ENCODE measurements at places on chromosomes 7 and 10.

DNA sequence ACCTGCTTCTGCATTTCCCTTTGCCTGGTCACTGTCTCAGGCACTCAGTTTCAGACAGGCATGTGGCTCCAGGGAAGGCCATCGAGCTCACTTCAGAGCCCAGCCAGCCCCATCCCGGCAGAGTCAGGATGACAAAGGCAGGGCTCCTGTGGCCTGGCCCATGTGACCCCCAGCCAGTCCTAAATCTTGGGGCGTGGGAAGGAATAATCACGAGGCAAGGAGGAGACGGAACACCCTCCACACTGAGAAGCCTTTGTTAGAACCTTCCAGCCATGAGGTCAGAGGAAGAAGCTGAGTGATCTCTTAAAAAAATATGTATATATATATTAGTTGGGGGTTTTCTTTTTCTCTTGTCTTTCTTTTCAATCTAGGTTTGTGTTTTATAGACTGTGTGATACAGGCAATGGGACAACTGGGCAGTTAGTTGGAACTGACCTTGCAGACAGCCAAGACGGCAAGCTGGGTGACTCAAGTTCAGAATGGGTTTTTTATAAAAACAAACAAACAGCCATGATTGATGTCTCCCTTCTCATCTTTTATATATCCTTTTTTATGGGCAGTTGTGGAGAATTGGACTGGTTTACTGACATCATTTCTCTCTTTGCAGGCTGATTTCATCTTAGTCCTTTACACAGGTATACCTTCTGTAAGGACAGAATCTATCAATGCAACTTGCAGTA is 60.8 kb downstream of the CHN2 start:
- DNase-seq: no peak

GRCh38 chr7:23615331-23615730 is 18.1 kb downstream of the CCDC126 start:
- DNase-seq: no peak

GRCh38 chr10:17144757-17145156 is 15.1 kb upstream of the CUBN start:
- peak; percentile 33 for DNase-seq

GRCh38 chr10:79166312-79166721 is 97.6 kb downstream of the ZMIZ1 start:
- no peak for DNase-seq

DNA sequence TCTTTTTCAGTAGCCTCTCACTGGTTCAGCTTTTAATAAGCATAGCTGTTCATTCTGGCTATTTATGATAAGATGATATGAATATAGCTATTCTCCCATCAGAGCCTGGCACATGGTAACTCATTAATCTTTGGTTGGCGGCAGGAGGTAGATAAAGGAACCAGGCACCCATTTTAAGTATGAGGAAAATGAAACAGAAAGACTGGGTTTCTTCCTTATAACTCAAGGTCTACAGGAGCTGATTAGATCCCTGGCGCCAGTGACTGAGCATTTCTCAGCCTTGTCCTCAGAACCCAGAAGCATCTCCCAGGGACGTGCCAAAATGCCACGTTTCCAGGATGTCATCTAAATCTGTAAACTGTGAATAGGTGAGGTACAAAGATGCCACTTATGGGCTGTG is 141.9 kb downstream of the TCF7L2 start:
- DNase-seq: no peak

DNA sequence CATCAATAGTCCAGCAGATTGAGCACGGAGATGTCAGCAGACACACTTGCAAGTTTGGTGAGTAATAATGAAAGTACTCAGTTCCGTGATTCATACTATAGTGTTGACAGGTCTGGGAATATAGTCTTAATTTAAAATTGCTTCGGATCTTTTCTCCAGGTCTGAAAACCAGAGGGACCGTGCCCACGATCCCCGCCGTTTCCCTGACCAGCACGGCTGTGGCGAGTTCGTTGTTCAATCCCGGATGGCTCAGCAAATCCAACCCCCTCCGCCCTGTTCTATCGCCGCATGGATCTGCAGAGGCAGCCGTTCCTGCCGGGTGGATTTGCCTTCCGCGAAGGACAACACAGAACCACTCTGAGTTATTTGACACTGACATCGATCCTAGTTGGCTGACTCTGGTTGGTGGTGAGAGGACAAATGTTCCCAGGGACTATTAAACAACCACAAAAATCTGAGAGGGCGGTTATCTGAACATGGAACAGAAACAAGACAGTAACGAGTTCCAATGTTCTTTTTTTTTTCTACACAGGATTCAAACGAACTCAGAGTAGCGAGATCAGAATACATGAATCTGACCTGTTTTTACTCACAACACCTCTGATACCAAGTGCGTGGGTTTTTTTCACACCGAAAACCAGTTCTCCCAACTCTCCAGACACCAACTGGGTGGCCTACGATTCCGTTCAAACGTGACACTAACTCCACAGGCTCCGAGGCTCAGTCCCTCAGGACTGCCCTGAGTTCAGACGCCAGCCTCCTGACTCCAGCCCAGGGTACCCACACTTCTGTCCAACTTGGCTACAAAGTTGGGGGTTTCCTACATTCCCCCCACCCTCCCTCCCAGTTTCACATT is 52.7 kb downstream of the RBM17 start:
- no peak for DNase-seq

- DNase-seq: no peak
These were observed 408.9 kb upstream of the SEMA3D start for GRCh38 chr7:85595750-85596178.

DNA sequence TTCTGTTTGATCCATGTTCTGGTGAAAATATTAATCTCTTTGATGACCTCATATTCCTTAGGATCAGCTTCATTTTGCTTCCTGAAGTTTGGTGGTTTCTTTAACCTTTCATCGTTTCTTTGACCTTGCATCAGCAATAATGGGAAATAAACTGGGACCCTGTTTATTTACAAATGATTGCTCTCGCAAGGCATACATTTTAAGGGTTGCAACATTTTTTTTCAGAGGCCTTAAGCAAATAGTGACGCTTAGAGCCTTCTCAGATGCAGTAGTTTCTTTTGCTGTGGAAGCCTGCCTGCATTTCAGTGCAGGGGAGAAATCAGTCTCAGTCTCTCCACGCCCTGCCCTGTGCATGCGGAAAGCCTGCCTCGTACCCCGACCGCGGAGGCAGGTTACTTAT is 139.1 kb upstream of the NPS start:
- no peak for DNase-seq

- DNase-seq: no peak
These were observed 146.0 kb downstream of the FANK1 start for GRCh38 chr10:126042354-126042753.

DNA sequence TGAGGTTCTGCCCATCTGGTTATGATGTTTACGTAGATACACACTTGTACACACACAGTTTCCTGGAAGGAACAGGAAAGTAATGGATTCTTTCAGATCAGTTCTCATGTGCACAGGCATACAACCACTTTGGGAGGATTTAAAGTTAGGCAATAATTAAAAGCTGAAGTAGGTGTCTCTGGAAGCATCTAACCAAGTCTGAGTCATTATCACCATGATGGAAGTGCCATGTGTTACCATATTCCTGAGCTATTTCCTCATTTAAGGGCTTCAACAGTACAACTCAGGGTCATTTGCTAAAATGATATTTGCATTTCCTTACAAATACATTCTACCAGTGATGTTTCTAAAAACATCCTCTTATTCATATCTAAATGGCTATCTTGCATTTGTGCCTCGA is 41.4 kb upstream of the BET1 start:
- DNase-seq: no peak

DNA sequence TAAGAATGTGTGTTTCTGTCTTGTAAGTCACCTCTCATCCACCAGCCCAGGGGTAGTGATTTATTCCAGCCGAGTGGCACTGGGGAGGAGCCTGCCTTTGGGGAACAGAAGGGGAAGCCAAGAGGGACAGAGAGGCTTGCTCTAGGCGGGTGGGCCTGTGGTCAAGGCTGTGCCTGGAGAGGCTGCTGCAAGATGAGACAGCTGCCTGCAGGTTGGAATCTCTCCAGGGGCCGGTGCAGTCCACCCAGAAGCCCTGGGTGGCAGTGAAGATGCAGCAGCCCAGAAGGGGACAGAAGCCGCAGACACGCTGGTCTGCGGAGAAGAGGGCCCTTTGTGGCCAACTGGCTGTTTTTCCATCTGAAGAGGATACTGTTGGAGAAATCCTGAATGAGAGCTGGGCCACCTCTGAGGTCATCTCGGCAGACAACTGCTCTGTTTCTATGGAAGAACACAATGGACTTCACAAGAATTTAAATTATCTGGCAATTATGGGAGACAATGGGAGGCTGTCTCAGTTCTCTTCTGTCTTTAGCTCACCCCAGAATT is 175.7 kb downstream of the GFRA1 start:
- DNase-seq: no peak

- DNase-seq: no peak
These were observed 25.1 kb upstream of the GHITM start for GRCh38 chr10:84114088-84114667.

GRCh38 chr7:94507462-94507861 is 2.1 kb upstream of the CASD1 start:
- DNase-seq: no peak

DNA sequence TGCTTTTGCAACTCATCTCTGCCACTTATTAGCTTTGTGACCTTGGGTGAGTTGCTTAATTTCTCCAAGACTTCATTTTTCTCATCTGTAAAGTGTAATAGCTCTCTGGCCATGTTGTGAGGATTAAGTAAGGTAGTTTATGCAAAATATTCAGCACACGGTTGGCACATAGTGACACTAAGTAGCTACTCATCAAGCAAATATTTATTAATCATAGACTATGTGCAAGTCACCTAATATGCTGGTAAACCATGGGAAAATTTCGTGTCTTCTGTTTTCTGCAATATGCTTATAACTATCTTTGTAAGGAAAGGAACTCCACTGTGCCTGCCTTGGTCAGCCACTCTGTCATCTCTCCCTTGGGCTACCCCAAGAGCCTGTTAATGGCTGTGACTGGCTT is 50.3 kb upstream of the EGR2 start:
- no peak for DNase-seq

GRCh38 chr7:149776289-149776688 is 2.9 kb upstream of the ZNF467 start:
- no peak for DNase-seq

GRCh38 chr10:873020-873419 is 58.5 kb downstream of the LARP4B start:
- no peak for DNase-seq

DNA sequence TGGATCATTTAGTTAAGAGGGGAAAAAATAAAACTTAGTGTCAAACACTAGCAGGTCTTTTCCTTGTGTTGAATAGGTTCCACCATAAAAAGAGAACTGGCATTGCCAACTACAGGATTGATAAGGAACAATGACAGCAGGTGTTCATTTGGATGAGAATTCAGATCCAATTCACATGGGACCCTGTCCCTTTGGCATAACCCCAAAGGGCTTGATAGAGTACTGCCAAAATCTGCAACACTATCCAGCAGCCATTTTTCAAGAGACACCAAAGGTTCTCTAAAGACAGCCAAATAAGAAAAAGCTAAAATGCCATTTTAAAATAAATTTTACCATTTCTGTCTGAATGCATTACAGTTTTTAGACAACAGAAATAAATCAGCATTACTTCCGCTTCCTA is 422.3 kb downstream of the DGKB start:
- DNase-seq: no peak

DNA sequence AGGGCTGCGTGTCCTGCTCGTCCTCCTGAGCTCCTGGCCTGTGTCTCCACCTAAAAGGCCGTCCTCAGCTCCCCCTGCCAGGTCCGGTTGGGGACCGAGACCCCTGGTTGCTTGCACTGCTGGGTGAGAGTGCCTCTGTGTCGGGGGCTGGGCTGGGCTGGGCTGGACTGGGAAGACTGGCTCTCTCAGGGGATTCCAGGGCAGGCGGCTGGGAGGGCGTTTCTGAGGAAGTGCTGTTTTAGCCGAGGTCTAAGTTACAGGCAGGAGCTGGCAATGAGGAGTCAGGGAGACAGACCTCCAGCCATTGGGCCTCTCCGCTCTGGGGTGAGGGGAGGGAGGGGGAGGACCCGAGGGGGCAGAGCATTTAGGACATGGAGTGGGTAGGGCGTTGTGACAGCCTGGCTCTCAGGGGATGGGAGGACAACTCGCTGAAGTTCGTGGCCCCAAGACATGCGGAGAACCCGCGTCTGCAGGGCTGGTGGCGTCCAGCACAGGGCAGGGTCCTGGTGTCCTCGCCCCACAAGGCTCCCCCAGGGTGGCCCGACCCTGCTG is 20.9 kb downstream of the FOXK1 start:
- DNase-seq: no peak

GRCh38 chr7:132655131-132655727 is 79.0 kb upstream of the PLXNA4 start:
- peak; percentile 20 for DNase-seq

DNA sequence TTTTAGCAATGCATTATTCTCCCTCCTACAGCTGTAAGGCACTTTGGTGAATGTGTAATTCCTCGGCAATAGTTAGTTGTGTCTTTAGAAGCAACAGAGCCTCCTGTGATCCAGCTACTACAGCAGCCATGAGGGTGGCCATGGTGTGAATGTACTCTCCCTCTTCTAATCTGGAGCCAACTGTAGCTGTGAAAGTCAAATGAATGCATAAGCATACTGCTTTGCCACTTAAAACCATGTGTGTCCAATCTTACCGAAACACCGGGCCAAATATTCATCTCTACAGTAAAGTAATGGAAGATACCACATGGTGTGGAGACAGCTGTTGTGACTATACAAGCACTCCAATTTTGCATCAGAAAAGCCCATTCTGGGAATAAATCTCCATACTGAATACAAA is 195.0 kb downstream of the DNAJC1 start:
- DNase-seq: no peak

- no peak for DNase-seq
These were observed 20.7 kb downstream of the SLC16A9 start for GRCh38 chr10:59688921-59689351.

DNA sequence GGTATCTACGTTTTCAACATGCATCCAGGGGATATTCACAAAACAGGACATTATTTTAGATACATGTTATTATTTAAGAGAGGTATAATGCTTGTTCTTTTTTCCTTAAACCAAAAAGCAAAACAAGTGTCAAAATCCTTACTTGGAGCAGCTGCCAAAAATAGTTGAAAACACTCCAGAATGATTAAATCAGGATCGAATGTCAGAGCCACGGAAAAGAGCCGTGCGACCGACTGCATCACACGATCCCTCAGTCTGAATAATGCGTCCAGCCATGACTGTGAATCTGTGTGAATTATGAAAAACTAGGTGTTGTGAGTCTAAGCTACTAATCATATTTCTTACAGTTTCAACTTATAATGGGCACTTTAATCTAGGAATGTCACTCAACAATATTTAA is 126.0 kb downstream of the PARD3 start:
- DNase-seq: no peak

DNA sequence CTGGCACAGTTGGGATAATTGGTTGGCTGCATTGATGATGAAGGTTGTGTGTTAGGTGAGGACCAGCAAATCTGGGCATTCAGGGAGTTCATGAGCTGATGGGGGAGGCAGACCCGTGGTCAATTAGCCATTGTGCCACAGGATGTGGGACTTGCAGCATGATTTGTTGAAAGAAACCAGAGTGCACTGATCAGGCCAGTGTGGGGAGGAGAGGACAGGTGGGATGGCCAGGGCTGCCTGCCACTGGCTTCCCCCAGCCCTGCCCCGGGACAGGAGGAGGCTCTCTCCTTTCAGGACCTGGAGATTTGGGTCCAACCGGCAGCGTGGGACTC is 4.3 kb downstream of the CLIP2 start:
- DNase-seq: no peak

- DNase-seq: no peak
These were observed 20.8 kb downstream of the LAT2 start for GRCh38 chr7:74230446-74231231.

All from activated CD4-positive, alpha-beta T cell treated with anti-CD3 and anti-CD28 coated beads for 4 hours (primary cell).